ENCODE measurements at places on chromosomes 5 and 9. TPM values are rescaled to one million over a fixed set of nuclear protein-coding genes. Genes with fewer than 3 reads are reported as not detected.

- DNase-seq = peak; percentile 24
Observed at GRCh38 chr5:111143910-111144309, 51.8 kb downstream of the WDR36 start.

The MAP3K1 gene
- total RNA-seq = 5.9 TPM

The STPG3 gene
- total RNA-seq = not detected

- no peak for DNase-seq
Observed at GRCh38 chr5:110884005-110884404, 145.2 kb downstream of the SLC25A46 start.

The GARIN3 gene
- total RNA-seq = not detected

DNA sequence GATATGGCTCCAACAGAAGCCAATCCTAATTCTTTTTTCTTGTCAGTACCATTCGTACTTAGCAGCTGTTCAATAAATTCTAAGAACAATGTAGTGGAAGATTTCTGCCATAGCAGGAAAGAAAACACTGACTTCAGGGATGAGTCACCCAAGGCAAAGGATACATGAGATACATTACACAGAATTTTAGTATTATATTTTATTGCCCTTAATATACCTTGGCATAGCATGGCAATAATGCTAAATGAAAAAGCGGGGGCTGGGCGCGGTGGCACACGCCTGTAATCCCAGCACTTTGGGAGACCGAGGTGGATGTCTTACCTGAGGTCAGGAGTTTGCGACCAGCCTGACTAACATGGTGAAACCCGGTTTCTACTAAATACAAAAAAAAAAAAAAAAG, 619.1 kb upstream of the DAB2 start:
- DNase-seq = no peak

GRCh38 chr5:167899490-167900070, 391.9 kb upstream of the WWC1 start:
- no peak for DNase-seq

GRCh38 chr9:116687754-116688135, 640 bp downstream of the TRIM32 start:
- DNase-seq = no peak
